ENCODE measurements at places on chromosomes 2 and 18.

DNA sequence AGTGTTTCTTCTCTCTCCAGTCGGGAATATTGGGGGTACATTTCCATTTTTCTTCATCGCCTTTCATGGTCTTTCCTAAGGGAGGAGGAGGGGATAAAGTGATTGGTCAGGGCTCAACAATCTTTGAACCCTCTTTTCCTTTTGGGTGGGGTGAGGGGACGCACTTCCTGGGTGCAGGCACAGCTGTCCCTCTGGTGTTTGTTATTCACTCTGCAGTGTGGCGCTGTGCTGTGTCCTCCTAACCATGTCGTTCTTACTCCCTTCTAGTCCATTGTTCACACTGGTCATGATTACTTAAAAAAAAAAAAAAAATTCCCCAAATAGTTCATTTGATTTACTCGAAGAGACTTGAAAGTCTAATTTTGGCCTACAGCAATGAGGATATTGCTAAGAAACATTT lies 44.4 kb downstream of the ZBTB14 start:
- H3K36me3 ChIP-seq = no peaks in the 10 kb centered on the region
- no peak overlapping the region for H3K4me3 ChIP-seq
- no peak for DNase-seq

GRCh38 chr2:223811757-223812156 lies 25.6 kb downstream of the AP1S3 start:
- H3K27me3 ChIP-seq = no peaks in the 10 kb centered on the region
- no peak for DNase-seq
- no peaks in the 10 kb centered on the region for H3K4me1 ChIP-seq
- no peak overlapping the region for H3K27ac ChIP-seq
- H3K4me3 ChIP-seq = no peak overlapping the region
- peaks cover 3% of the 10 kb centered on the region for H3K36me3 ChIP-seq

DNA sequence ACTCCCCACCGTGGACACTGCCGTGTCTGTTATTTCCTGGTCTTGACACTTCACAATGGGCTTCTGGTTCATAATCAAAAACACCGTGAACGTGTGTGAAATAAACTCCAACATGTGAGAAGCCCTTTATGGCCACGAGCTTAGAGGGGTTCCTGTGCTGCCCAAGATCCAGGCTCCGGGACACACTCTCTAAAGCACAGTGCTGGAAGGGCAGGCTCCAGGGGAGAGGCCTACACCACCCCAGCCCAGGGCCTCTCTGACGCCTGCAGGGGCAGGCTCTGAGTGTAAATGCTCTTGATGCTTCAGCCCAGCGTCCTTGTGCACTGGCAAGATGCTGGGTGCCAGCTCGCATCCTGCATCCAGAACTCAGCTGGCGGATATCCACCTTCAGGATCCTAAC lies 13.7 kb downstream of the CHST10 start:
- H3K27me3 ChIP-seq = no peaks in the 10 kb centered on the region
- no peak overlapping the region for H3K4me3 ChIP-seq

DNA sequence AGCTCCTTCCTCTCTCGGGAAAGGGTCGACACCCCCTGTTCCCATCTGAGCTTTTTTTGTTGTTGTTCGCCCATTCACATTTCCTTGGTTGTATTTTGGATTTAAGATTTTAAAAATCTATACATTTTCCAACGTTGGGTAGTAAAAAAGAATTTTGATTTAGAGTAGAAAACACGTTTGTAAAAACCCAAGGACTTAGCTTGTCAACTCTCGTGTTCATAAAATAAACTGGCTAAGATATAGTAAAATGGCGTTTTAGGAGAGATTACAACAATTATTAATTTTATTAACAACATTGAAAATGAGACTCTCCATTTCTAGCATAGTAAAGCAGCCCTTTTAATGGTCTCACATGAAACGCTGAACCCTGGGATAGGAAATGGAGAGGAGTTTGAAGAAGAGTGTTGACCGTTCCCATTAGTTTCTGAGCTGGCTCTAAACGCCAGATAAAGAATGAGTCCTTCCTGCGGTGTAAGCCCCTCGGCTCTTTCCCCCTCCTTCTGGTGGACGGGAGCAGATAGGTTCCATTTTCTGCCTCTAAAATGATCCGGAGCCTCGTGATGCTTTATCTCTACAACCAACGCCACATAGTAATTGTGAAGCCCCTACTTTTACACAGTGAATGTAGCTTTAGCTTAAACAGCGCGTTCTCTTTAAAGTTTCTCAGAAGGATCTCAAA lies 24.0 kb upstream of the ZNF516 start:
- H3K36me3 ChIP-seq = no peaks in the 10 kb centered on the region
- no peak overlapping the region for H3K27ac ChIP-seq
- H3K4me1 ChIP-seq = peaks cover 3% of the 10 kb centered on the region
- H3K27me3 ChIP-seq = peaks cover 43% of the 10 kb centered on the region
- peak overlapping the region; percentile 33 for H3K4me3 ChIP-seq

DNA sequence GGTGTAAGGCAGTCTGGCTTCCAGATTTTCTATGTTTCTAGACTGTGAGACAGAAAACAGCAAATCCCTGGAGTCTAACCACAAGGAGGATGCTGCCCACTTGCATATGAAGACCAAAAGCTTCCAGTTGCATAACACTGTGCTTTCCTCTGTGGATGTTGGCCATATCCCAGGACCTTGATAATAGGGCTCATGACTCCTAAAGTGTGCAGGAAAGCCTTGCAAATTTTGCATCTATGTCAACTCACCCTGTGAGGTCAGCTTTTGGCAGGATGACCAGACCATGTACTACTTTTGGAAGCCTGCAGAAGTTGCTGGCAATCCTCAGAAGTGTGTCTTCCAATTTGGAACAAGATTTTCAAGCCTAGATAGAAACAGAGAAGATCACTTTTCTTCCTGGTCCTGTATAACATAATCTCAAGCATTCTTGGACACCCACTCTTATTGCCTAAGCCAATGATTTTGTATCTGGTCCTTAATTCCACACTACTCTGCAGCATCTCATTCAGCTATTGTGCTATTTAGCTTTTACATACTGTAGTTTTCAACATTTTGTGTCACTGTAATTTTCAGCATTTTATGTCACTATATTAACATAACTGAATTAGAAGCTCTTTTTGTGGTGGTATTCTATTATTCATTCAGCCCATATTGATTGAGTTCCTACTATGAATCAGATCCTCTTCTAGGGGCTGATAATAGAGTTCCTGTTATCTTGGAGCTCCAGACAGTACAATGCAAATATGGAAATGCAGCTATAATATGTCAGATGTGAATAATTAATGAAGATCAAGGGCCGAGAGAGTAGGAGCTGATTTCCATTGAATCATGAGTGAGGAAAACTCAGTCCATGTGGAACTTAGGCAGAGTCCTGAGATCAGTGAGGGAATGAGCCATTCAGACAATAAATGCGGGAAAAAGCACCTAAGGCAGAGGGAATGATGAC lies 85.3 kb upstream of the RAB27B start:
- H3K27ac ChIP-seq = no peak overlapping the region
- no peak for DNase-seq
- H3K36me3 ChIP-seq = no peaks in the 10 kb centered on the region
- H3K4me1 ChIP-seq = no peaks in the 10 kb centered on the region
- H3K27me3 ChIP-seq = no peaks in the 10 kb centered on the region

DNA sequence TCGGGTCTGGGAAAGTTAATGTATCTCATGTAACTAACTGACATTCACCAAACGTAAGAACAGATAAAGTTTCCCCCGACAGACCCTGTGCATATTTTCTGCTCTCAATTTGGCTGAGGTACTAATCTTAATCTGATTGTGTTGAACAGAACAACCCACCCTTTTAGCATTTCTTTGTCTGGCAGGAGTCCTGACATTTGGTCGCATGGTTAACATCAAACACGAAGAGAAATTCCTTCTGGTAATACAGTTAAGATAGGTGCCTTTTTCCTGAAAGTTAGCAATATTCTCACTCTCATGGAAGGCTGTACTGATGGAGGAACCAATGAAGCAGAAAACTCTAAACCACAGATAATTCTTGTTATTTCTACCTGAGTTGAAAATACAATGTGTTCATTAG lies 520.8 kb downstream of the PARD3B start:
- no peak overlapping the region for H3K27ac ChIP-seq
- no peak for DNase-seq
- H3K4me1 ChIP-seq = no peaks in the 10 kb centered on the region
- no peaks in the 10 kb centered on the region for H3K27me3 ChIP-seq
- H3K36me3 ChIP-seq = no peaks in the 10 kb centered on the region
- no peak overlapping the region for H3K4me3 ChIP-seq

DNA sequence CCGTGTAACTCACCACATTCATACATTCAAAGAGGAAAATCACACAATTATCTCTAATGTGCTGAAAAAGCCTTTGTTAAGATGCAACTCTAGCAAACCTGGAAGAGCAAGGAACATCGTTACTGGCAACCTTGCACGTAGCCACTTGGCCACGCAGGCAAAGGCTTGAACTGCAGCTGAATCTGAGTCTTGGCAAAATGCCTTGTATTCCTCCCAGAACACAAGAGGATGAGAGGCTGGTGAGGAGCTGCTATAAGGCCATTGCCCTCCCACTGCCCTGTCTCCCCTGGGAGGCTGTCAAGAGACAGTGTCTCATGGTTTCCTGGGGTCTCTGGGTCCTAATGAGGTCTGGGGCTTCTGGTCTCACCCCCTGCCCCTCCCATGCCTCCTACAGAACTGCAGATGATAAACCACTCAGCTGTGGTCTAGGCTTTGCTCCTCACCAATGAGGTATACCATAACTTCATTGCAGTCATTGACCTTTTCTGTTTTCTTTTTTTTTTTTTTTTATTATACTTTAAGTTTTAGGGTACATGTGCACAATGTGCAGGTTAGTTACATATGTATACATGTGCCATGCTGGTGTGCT lies 141.4 kb downstream of the SPP2 start:
- no peaks in the 10 kb centered on the region for H3K4me1 ChIP-seq
- peaks cover 12% of the 10 kb centered on the region for H3K27me3 ChIP-seq
- DNase-seq = no peak
- no peak overlapping the region for H3K27ac ChIP-seq
- no peak overlapping the region for H3K4me3 ChIP-seq

- no peaks in the 10 kb centered on the region for H3K27me3 ChIP-seq
- H3K4me1 ChIP-seq = no peaks in the 10 kb centered on the region
- no peak for DNase-seq
- H3K4me3 ChIP-seq = no peak overlapping the region
Observed at GRCh38 chr2:113842919-113843736, 46.8 kb upstream of the ACTR3 start.

DNA sequence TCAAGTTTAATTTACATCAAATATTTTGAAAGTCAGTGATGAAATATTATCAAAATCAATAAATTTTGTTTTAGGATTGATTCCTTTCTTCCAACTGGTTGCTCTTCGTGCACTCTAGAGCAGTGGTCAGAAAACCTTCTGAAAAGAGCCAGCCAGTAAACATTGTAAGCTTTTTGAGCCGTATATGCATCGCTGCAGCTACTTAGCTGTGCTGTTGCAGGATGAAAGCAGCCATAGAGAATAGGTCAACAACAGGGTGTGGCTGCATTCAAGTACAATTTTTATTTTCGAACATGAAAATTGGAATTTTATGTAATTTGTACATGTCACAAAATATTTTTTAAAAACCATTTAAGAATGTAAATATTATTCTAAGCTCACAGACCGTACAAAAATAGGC lies 94.9 kb downstream of the MGAT5 start:
- H3K27ac ChIP-seq = no peak overlapping the region
- H3K36me3 ChIP-seq = peaks cover 23% of the 10 kb centered on the region
- H3K27me3 ChIP-seq = no peaks in the 10 kb centered on the region
- H3K4me1 ChIP-seq = peaks cover 4% of the 10 kb centered on the region

- no peak for DNase-seq
- H3K4me3 ChIP-seq = no peak overlapping the region
- H3K27me3 ChIP-seq = peaks cover 22% of the 10 kb centered on the region
- no peaks in the 10 kb centered on the region for H3K4me1 ChIP-seq
- H3K36me3 ChIP-seq = no peaks in the 10 kb centered on the region
Observed at GRCh38 chr2:218805627-218806026, 23.7 kb downstream of the CYP27A1 start.

DNA sequence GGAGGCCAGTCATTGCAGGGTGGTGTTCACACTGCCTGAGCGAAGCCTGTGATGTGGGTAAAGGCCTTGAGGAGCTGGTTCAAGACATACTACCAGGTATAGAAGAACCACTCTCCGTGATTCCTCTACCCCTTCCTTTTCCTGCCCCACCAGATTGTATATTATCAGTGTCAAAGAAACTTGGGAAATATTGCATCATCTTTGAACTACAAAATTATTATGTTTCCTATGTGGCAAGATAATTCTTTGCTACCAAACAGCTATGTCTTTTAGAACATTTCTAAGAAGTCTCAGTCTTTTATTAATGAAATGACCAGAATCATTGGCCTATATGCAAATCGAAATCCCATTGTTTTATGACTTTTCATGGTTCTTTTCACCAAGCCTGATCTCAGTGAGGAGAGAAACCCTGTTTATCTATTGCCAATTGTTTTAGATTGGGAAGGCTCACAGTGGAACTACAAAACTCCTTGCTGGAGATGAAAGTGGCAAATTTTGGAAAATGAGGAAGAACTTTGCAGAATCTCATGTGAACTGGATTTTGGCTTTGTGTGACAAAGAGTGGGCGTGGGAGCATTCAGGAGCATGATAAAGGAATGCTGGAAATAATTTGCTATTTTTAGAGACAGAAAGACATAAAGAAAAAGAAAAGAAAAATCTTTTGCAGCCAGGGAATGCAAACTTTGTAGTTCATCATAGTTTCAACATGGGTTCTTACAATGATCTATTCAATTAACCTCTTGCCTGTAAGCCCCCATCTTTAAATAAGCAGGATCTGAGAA lies 286.9 kb downstream of the INSIG2 start:
- DNase-seq = no peak
- H3K27me3 ChIP-seq = peaks cover 23% of the 10 kb centered on the region
- no peaks in the 10 kb centered on the region for H3K4me1 ChIP-seq
- H3K27ac ChIP-seq = no peak overlapping the region

- no peaks in the 10 kb centered on the region for H3K4me1 ChIP-seq
- H3K36me3 ChIP-seq = no peaks in the 10 kb centered on the region
- no peaks in the 10 kb centered on the region for H3K27me3 ChIP-seq
- DNase-seq = no peak
Observed at GRCh38 chr2:228016402-228016801, 145.0 kb downstream of the DAW1 start.

GRCh38 chr2:64124571-64124970 lies 19.6 kb downstream of the PELI1 start:
- no peak for DNase-seq
- peaks cover 10% of the 10 kb centered on the region for H3K36me3 ChIP-seq
- H3K4me3 ChIP-seq = no peak overlapping the region

DNA sequence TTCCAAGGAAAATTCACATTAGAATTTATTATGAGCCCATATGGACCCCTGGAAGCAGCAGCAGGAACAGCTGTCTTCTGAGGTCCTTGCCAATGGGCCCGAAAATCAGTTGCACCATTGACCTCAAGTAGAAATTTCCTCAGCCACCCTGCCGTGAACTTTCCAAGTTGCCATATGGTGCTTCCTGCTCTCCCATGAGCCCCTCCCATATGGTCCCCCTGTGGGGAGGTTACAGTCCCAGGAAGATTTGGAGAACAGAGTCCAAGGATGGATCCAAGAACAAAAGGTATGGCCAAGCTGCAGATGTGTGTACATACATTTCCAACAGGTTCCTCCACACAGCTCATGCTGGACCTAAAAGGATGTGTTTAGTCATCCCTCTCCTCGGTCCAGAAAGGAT lies 34.6 kb downstream of the DIPK1C start:
- no peak for DNase-seq
- peaks cover 35% of the 10 kb centered on the region for H3K27me3 ChIP-seq
- H3K4me3 ChIP-seq = no peak overlapping the region
- no peaks in the 10 kb centered on the region for H3K36me3 ChIP-seq
- H3K4me1 ChIP-seq = peaks cover 1% of the 10 kb centered on the region

- peaks cover 7% of the 10 kb centered on the region for H3K36me3 ChIP-seq
- no peak overlapping the region for H3K4me3 ChIP-seq
- H3K4me1 ChIP-seq = peaks cover 27% of the 10 kb centered on the region
- H3K27ac ChIP-seq = peak overlapping the region; percentile 4
Observed at GRCh38 chr2:226862623-226863022, 26.8 kb downstream of the RHBDD1 start.

- peaks cover 16% of the 10 kb centered on the region for H3K27me3 ChIP-seq
- H3K4me1 ChIP-seq = peaks cover 3% of the 10 kb centered on the region
- H3K4me3 ChIP-seq = no peak overlapping the region
Observed at GRCh38 chr2:238573916-238574315, 147.2 kb downstream of the ASB1 start.
